ENCODE measurements at places on chromosomes 11 and 22.

- no peak for DNase-seq
Measured at GRCh38 chr11:64131683-64132190, 34.2 kb downstream of the MACROD1 start.

DNA sequence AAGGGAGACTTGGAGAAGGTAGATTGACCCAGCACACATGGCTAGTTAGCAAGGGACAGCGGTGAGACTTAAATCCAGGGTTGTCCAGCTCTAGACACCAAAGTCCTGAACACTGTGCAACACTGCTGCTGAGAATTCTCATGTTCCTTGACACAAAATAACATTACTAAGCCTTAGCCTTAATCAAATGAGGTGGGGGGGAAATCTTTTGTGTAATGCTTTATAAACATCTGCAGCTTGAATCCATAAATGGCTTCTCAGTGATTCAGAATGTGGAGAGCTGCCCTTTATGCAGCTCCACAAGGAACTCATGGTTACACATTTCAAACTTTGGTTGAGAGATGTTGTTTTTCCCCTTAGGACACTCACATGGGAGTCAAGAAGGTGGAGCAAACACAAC lies 80.0 kb downstream of the CD44 start:
- no peak for DNase-seq

GRCh38 chr22:17781319-17782031 lies 7.2 kb upstream of the BID start:
- peak; percentile 58 for DNase-seq

GRCh38 chr11:110119317-110119716 lies 26.1 kb downstream of the ZC3H12C start:
- no peak for DNase-seq

GRCh38 chr11:68968306-68969250 lies 12.2 kb downstream of the MRGPRD start:
- no peak for DNase-seq

GRCh38 chr22:29150701-29151100 lies 55.0 kb upstream of the EMID1 start:
- DNase-seq: no peak

DNA sequence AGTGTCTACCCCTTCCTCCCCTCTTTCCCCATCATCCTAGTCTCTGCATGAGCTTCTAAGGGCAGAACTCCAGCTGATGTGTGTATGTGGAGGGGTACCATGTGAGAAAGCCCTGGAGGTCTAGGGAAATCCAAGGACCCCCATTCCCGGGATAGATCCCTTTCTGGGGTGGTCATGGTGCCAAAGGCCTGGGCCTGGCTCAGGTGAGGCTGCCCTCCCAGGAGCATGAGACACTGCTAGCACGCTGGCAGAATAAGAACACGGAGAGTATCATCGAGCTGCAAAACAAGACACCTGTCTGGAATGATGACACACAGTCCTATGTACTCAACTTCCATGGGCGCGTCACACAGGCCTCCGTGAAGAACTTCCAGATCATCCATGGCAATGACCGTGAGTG lies 19.6 kb downstream of the TUB start:
- DNase-seq: no peak

DNA sequence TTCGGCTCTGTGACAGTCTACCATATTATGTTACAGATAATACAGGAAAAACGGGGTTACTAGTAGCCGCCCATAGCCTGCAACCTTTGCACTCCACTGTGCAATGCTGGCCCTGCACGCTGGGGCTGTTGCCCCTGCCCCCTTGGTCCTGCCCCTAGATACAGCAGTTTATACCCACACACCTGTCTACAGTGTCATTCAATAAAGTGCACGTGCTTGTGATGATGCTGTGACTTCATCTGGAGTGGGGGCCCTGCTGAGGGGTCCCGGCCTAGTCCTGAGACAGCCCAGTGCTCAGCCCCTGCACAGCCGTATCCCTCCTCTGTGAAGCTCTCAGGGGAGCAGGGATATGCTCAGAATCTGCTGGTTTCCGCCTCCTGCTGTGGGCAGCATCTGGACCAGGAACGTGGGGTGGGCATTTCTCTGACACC lies 1.2 kb downstream of the IFITM1 start:
- no peak for DNase-seq

DNA sequence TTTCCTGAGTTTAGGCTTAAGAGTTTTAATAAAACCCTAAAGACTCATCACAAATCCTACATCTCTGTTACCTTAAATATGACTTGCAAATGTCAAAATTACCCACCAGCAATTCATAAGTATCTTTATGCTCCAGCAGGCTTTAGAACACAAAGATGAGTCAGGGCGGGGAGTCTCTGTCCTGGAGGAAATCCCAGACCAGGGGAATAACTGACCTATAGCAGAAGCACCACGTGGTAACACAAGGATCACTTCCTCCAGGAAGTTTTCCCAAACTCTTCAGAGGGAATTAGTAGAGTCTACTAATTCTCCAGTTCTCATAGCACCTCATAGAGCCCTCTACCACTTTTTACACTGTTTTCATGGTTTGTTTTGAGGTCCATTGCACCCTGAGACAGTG lies 217.0 kb downstream of the NAV2 start:
- DNase-seq: no peak

DNA sequence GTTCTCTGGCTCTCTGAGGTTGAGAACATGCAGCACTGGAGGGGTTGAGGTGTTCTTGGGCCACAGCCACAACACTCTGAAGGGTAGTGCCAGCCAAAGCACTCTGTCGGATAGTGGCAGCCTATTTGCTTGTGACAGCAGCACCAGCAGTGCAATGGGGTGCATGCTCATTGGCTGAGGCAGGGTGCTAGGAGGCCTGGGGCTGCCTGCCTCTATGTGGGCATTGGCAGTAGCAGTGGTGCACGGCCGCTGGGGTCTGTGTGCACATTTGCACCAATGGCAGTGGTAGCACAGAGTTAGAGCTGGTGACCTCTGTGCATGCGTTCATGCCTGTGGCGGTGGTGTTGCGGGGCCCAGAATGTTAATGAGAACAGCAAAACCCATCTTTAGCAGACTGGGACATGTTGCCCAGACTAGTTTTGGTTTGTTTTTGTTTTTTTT lies 25.4 kb downstream of the PI4KA start:
- no peak for DNase-seq

GRCh38 chr22:50605002-50605612 lies 4.5 kb downstream of the MAPK8IP2 start:
- no peak for DNase-seq

DNA sequence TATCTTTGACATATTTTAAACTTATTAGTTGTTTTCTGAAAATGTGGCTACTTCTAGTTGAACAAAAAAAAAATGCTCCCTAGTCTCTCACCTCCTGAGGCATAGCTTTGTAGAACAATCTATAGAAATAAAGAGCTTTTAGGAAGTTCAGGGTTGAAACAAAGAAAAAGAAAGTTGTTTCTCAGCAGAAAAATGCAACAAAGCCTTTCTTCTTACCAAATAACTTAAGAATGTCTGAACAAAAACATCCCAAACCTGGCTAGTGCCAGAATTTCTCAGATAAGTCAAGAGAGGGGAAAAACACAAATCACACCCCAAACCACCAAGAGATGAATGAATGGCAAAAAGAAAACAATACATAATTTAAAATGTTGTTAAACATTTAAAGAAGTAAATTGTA lies 114.1 kb downstream of the MAML2 start:
- DNase-seq: no peak

GRCh38 chr11:128525411-128526243 lies 61.7 kb downstream of the ETS1 start:
- peak; percentile 22 for DNase-seq

GRCh38 chr11:128520206-128520887 lies 67.0 kb downstream of the ETS1 start:
- DNase-seq: no peak

DNA sequence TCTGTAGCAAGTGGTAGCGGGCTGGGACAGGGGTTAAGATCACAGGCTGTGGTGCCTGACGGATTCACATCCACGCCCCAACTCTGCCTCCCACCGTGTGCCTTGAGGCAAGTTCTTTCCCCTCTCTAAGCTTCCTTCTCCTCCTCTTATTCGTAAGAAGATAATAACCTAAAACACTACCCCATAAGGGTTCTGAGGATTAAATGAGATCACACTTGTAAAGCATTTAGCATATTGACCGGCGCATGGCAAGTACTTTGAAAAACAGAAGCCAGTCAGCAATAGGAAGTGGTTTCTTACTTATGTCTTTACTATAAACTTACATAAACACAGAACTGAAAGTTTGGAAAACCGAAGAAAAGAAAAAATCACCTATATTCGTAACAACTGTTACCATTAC lies 15.5 kb upstream of the LMO2 start:
- no peak for DNase-seq

DNA sequence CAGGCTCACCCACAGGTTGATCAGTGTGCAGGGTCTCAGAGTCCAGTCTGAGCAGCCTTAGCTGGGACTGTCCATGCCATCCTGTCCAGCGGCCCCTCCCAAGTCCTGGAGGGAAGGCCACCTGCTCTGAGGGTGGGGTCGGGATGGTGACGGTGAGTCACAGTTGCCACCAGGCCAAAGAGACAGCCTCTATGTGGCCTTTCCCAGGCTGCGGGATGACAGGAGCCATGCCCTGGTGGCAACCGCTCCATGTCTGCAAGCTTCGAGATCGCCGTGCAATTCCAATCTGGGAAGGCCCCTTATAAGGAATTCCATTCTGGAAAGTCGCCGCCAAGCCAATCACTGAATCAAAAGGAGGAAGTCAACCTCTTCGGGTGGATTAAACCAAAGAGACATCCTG lies 47.5 kb downstream of the RTL6 start:
- DNase-seq: no peak

- no peak for DNase-seq
Measured at GRCh38 chr22:22884888-22885840, 2.5 kb upstream of the IGLL5 start.

GRCh38 chr22:35367331-35367886 lies 13.5 kb upstream of the HMOX1 start:
- DNase-seq: no peak

DNA sequence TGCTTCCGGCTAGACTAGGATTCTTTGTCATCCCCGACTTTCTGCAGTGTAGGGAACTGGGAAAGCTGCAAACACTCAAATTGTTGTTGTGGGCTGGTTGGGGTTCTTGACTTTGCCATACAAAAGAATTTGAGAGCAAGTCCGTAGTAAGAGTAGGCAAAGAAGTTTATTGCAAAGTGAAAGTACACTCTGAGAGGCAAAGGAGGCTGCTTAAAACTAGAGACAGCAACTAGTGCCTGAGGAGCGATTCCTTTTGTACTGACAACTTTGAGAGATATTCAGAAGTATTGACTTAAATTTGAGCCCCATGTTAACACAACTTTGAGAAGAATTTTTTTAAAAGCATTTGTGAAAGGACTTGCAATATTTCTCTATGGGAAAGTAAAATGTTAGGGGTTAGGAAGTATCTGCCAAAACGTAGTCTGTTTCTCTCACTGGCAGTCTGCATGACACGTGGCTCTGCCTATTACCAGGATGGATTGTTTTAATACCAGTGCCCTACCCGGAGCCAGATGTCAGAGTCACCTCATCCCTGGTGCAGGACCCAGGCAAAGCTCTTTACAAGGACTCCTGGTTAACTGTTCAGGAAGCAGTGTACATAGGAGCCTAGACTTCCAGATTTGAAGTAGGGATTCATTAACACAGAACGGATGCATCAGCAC lies 85.0 kb upstream of the CLPB start:
- no peak for DNase-seq

DNA sequence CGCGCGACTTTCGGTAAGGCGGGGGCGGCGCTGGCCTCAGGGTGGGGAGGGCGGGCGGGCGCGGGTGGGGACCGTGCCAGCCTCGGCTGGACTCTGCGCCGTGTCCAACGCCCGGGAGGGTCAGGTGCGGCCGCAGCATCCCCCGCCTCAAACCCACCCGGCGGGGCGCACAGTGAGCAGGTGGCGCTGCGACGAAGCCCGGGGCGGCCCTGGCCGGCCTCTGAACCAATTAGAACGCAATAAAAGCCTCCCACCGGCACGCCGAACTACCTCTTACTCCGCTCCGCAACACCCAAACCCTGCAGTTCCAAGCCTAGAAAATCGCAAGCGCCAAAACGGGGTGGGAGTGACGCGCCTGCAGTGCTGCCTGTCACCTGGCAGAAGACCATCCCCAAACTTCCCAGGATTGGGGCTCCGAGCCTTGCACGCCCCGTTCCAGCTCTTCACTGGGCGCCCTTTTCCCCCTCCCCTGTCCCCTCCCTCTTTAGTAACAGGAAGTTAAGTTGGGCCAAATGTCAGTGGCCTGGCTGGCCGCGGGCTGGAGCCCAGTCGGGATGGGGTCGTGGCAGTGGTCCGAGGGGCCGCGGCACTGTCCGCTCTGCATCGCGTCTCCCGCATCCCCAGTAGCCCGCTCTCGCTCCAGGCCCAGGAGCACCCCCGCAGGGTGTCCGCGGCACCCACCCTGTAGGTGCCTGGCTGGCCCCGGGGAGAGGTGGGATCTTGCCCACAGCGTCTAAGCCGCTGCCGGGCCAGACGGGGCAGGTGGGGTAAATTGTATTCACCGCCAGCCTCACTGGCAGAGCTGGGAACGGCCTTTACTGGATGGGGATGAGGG lies 541 bp downstream of the MICAL2 start:
- DNase-seq: peak; percentile 16

DNA sequence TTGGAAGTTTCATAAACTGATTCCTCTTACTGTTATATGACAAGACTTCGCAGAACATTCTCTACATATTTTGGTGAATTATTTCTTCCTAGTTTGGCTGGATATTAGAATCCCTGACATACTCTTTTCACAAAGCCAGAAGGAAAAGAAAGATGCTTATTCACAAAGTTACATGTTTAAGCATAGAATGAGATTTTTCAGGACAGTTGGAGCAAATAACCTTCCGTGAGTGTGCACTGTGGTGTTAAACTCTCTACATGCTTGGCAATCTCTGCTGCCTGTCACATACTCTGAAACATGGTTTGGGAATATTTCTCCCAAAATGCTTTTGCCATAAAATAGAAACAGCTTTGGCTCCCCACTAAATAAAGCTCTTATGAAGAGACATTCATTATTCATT lies 230.0 kb upstream of the MTNR1B start:
- DNase-seq: no peak

- DNase-seq: no peak
Measured at GRCh38 chr11:103948187-103948763, 88.2 kb upstream of the DDI1 start.

DNA sequence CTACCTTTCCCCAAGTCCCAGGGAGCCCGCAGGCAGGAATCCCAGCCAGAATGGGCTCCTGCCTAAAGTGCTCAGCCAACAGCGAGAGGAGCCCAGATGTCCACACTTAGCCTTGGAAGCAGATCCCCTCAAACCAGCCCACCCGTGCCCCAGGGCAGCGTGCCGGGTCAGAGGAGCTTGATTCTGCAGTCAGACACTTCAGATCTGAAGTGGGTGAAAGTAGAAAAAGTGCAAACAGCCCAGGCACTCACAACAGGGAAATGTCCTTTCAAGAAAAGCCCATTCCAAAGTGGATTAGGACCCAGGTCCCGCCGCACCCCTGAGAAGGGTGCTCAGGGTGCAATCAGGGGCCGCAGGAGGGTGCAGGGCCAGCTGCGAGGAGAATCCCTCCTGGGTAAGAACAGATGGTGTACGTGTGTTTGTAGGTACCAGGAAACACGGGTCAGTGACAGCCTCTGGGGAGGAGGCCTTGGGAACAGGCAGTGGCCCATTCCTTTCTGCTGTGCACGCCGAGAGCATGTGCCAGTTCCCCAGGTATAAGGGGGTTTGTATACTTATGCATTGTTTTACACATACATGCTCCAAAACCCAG lies 17.7 kb downstream of the ELFN2 start:
- no peak for DNase-seq
